ENCODE measurements at places on chromosomes 2 and 18.

DNA sequence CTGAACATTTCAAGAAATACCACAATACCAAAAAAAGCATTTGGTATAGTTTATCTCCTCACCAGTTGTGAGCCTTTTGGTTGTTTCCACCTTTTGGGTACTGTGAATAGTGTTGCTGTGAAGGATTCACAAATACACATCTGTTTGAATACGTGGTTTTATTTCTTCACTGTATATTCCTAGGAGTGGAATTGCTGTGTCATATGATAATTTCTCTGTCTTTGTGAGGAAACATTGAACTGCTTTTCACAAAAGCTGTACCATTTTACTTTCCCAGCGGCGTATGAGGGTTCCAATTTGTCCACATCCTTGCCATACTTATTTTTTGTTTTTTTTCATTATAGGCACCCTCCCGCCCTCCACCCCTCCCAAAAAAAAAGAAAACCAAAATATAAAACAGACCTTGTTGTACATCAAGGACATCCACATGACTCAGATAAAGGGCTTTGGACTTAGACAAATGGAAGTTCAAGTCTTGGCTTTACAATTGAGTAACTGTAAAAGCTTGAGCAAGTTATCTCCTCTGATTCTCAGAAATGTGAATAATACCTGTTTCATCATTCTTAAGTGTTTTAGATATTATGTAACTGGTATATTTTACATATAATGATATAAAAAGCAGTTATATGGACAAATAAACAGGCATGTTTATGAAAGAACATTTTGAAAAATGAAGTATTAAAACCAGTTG lies 19.0 kb downstream of the UBE2E3 start:
- DNase-seq: no peak

GRCh38 chr2:85949280-85949679 lies 60.5 kb upstream of the ST3GAL5 start:
- DNase-seq: no peak

- DNase-seq: peak; percentile 53
Measured at GRCh38 chr2:11248-11941, 34.9 kb downstream of the FAM110C start.

DNA sequence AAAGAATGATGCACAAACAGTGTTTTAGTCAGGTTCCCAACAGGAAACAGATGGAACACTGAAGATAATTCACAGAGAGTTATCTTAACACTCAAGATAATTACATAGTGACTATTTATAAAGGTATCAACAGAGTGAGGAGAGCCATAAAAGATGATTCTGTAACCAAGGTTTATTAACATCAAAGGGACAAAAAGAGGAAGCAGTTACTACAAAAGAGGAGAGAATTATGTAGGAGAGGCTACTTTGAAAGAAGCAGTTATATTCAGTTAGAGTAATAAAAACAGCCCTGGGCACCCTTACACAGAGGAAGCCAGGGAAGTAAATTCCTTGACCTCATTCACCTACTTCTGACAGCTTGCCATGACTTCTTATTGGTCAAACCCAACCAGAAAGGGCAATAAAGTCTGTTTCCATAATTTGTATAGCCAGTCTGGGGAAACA lies 326.5 kb upstream of the SLC39A10 start:
- DNase-seq: no peak

- DNase-seq: no peak
Measured at GRCh38 chr2:219028141-219028540, 13.2 kb downstream of the CFAP65 start.

DNA sequence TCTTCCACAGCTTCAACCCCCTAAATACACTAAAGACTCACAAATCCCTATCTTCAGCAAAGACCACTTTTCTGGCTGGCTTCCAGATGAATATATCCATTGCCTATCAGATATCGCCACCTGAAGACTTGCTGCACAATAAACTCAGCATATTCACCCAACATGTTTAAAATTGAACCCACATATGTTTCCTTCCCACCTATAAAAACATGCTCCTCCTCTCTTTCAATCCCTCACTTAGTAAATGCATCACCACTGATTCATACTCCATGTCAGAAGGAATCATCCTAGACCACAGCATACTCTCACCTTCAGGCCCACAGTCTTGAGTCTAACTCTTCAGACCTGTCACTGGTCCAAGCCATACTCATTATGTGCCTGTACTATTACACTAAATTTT lies 5.3 kb downstream of the SPC25 start:
- no peak for DNase-seq

GRCh38 chr2:147560810-147561535 lies 283.9 kb upstream of the ACVR2A start:
- no peak for DNase-seq

- DNase-seq: no peak
Measured at GRCh38 chr2:30761226-30761625, 46.0 kb downstream of the CAPN13 start.

DNA sequence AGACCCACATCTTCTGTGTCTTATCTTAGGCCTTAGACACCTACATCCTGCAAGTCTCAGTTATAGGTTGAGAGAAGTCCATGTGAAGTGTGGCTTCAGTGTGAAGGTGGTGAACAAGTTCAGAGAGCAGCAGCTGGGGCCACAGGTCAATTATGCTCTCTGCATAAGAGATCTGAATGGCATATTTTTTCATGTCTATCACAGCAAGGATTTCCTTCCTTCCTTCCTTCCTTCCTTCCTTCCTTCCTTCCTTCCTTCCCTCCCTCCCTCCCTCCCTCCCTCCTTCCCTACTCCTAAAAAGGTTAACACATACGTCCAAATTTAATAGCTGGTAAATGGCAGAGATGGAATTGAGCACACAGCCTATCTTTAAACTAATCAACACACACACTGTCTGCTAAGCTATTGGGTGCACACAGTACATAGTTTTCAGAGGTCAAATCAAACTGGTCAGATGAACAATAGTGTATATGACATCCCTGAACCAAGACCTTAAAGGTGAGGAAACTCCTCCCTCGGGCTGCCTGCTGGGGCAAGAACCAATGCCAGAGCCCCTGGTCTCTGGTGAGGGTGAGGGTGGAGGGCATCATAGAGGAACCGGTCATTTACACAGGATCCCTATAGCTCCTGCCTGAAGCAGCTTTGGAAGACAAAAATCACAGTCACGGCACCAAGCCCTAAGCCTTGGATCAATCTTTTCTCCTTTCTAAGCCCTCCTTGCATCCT lies 240.9 kb downstream of the ICOS start:
- DNase-seq: no peak
